PC-3 (cell line): ENCODE measurements at places on chromosomes 13 and 19. TPM values are rescaled to one million over a fixed set of nuclear protein-coding genes. Genes with fewer than 3 reads are reported as not detected.
A peak's percentile ranks its signal among the peaks of the same experiment; 100 is the strongest.

GRCh38 chr13:39509616-39510315 is 93.2 kb downstream of the LHFPL6 start:
- DNase-seq = no peak

DNA sequence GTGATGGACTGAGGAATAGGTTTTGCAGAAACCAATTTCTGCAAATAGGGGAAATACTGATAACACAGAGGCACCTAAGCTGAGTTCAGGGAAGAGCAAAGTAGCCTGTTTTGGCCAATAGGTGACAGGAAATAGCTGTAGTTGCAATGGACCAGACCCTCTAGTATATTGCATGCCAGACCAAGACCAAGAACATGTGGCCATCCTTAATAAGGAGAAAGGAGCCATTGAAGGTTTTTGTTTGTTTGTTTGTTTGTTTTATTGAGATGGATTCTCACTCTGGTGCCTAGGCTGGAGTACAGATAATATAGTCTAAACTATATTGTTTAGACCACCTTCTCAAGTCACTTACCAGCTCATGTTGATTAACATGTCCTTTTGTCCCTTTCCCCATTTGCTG is 101.5 kb downstream of the ZNF557 start:
- no peak for DNase-seq

Gene CRLF1
- 0.23 and 2.6 TPM in 2 replicates for total RNA-seq

GRCh38 chr13:42048684-42049453 is 421 bp downstream of the DGKH start:
- peak; percentile 61 for DNase-seq

Gene IL12RB1
- total RNA-seq = not detected in 2 replicates

DNA sequence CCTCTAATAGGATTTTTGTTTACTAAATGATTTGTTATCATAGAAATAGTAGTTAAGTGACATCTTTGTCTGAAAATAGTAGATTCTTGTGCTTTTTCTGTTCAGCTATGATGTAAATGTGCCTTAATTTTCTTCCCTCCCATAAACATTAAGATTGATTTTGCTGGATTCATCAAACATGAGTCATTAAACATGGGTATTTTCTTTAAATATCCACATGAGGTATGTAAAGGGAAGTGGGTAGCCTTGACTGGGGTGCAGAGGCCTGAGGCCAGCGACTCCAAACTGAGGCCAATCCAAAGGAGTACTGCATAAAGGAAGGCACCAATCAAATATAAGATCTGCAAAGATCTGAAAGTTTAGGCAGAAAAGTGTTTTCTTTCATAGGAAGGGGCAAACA is 3.7 kb downstream of the ZNF136 start:
- DNase-seq = no peak

GRCh38 chr13:30545320-30545719 is 72.4 kb upstream of the USPL1 start:
- DNase-seq = no peak
